ENCODE measurements at places on chromosomes 2 and 18. TPM values are rescaled to one million over a fixed set of nuclear protein-coding genes. Genes with fewer than 3 reads are reported as not detected.

The CYP1B1 gene
- 0.78 TPM for total RNA-seq

The PPIG gene
- total RNA-seq: 32.4 TPM

The CTAGE1 gene
- not detected for total RNA-seq

The OXER1 gene
- total RNA-seq: not detected

The ASAP2 gene
- total RNA-seq: 79.5 TPM

The MYO7B gene
- total RNA-seq: 0.59 TPM

The RALB gene
- 58.5 TPM for total RNA-seq

The TXNDC2 gene
- total RNA-seq: not detected

The AGPS gene
- 64.7 TPM for total RNA-seq
